Fibroblast of mammary gland (primary cell): ENCODE measurements at places on chromosomes 1 and 21.
A peak's percentile ranks its signal among the peaks of the same experiment; 100 is the strongest.

GRCh38 chr21:45876381-45877170 lies 105.0 kb upstream of the COL6A1 start:
- no peak for DNase-seq

- no peak for DNase-seq
These were observed 12.2 kb downstream of the ADAMTS1 start for GRCh38 chr21:26833011-26833410.

GRCh38 chr1:195697130-195697529 lies 911.1 kb downstream of the KCNT2 start:
- no peak for DNase-seq

DNA sequence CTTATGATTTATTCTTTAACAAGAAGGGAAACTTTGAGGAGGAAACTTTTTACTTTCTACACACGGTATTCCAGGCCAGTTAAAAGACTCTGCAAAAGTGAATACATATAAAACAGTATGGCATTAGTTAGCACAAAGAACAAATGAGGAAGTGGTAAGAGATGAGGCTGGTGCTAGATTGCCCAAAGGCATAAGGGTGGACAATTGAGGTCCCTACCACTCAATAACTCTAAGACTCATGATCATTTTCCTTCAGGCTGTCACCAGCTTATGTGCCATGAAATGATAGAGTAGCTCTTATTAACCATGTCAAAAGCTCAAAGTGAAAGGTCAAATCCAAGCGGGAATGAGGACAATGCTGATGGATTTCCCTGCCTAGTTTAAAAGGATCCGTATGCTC lies 124.5 kb downstream of the TBX15 start:
- no peak for DNase-seq

DNA sequence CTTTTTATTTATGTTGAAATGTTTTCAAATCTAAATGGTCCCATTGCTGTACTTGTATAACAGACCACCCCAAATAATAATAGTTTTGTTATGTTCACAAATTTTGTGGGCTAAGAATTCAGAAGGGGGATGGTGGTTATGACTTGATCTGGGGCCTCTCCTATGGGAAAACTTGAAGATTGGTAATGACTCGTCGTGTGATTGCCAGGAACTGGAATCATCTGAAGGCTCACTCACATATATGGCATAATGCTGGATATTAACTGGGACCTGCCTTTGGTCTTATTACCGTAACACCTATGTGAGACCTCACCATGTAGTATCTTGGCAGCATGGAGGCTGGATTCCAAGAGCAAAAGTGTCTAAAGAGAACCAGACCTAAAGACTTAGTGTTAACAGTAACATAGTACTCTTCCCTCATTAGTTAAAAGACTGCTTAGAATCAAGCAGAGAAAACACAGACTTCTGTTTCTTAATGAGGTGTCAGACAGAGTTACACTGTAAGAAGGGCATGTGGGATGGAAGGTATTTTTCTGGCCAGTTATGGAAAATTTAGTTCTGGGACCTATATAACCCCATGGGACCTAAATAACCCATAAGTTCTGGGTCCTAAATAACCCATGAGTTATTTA lies 11.9 kb downstream of the LYPLAL1 start:
- peak; percentile 55 for DNase-seq

DNA sequence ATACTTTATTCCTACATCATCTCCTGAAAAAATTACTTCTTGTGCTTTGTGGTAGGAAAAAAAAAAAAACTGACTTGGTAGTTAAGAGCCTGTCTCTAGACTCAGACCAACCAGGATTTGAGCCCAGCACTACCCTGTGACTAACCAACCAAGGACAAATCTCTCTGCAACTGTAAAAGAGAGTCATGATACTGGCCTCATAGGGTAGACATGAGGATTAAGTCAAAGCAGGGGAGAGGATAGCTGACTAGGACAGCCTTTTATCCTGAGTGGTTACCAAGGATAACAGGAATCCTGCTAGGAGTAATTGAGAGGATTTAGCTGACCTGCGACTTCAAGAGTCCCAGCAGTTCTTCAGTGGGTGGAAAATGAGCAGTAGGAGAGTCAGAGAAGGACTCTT lies 112.8 kb downstream of the C1orf21 start:
- peak; percentile 23 for DNase-seq

DNA sequence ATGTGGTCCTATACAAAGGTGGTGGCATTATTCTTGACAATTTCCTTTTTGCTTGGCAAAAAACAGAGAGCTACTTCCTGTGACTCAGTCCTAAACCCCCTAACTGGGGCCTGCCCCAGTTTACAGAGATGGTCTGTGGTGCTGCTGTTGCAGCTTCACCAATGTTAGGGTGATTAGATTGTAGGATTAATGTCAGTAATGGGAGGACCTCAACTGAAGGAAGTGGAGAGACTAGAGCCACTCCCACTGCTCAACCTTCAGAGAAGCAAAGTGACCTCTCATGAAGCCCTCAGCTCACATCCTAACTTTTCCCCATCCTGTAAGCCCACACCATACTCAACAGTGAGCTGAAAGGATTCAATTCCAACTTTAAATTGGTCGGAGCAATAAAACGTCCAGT lies 3.6 kb downstream of the S100A6 start:
- DNase-seq = no peak

GRCh38 chr1:221753828-221754188 lies 11.9 kb upstream of the DUSP10 start:
- DNase-seq = no peak

DNA sequence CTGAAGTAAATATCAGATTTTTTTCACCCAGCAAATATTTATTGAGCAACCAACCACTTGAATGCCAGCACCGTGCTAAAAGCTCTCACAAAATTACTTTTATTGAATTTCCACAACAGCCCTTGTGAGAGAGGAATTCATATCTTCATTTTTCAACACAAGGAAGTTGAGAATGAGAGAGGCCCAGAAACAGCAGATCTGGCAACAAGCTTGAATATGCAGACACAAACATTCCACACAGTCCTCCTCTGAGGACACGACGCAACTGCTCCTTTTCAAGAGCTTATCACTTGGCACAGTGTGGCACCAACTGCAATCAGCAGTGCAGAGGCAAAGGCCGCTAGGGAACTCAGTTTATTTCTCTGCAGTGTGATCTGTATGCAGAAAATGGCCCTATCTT lies 32.2 kb upstream of the IFNAR2 start:
- DNase-seq = no peak

- no peak for DNase-seq
These were observed 28.0 kb upstream of the EDARADD start for GRCh38 chr1:236365999-236366570.
